SJSA1 (cell line): ENCODE measurements at places on chromosomes 3 and 15. TPM values are rescaled to one million over a fixed set of nuclear protein-coding genes. Genes with fewer than 3 reads are reported as not detected.
A peak's percentile ranks its signal among the peaks of the same experiment; 100 is the strongest.

- no peaks in the 10 kb centered on the region; the same call in 1 of the 2 replicates for H3K27me3 ChIP-seq
- H3K4me1 ChIP-seq, result no peaks in the 10 kb centered on the region
- H3K27ac ChIP-seq, result no peak overlapping the region
- H3K4me3 ChIP-seq, result no peak overlapping the region
- DNase-seq, result no peak
- no peaks in the 10 kb centered on the region for H3K36me3 ChIP-seq
Measured at GRCh38 chr15:92288755-92289154, 104.9 kb upstream of the ST8SIA2 start.

DNA sequence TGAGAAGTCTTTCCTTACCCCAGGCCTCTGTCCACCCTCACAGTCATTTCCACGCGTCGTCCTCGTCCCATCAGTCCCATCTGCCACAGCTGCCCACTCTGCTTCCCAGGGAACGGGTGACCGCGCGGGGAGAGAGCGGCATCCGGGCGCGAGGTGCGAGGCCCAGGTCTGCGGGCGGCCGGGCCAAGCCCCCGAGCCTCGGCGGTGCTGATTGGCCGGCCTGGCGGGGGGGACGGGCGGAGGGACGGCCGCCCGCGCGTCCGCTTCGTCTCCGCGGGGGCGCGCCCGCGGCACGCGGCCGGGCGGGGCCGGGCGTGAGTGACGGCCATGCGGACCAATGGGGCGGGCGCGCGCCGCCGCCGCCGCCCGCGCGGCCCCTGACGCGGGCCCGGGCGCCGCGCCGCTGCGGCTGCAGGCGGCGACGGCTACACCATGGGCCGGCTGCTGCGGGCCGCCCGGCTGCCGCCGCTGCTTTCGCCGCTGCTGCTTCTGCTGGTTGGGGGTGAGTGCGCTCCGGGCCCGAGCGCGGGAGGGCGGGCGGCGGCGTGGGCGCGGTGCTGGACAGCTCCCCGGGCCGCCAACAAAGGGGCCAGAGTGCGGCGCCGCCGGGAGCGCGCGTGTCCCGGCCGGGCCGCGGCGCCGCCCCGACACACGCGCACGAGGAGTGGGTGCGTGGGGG, at the start of gene PODXL2:
Gene PODXL2, plus strand, starts transcription at position 398 of the 679 bp plus-strand sequence. Its CDS starts 35 bp downstream, at position 433.
- peak within 1 kb of the TSS; percentile 33 for H3K4me3 ChIP-seq
- DNase-seq, result no peak

DNA sequence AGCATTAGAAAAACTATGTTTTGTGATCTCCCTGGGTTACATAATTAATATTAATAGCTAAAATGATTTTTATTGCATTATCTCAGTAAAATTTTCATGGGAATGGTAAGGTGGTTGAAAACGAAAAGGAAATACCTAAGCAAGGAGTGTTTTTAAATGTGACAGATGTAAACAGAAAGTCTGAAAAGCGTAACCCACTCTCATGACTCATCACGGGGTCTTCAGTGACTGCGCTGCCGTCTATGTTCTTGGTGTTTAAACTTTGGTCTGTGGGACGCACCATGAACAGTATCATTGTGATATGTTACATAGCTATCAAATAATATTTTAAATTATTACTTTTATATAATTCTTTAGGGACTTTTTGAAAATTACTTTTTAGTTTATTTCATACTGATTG, 19.8 kb downstream of the LRCH3 start:
- no peak for DNase-seq
- peaks cover 35% of the 10 kb centered on the region for H3K4me1 ChIP-seq
- no peak overlapping the region for H3K27ac ChIP-seq
- no peaks in the 10 kb centered on the region for H3K36me3 ChIP-seq

DNA sequence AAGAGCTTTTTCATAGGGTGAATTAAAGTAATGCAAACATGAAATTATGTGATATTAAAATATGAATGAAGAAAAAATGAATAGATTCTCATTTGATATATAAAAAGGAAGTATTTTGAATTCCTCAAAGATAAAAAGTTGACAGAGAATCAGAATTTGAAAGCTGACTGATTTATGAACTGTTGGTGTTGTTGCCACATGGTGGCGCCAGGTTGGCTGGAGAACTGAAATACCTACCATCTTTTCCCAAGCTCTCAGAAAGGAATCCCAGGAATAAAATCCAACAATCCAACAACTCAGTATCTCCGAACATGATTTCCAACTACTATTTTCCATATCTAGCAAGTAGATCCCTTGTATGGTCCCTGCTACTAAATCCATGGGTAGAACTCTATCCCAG, 3.1 kb downstream of the MYRIP start:
- no peak overlapping the region for H3K27ac ChIP-seq
- DNase-seq, result no peak
- H3K4me1 ChIP-seq, result no peaks in the 10 kb centered on the region
- H3K4me3 ChIP-seq, result no peak overlapping the region
- no peaks in the 10 kb centered on the region for H3K36me3 ChIP-seq
- H3K27me3 ChIP-seq, result peaks cover 25% of the 10 kb centered on the region

DNA sequence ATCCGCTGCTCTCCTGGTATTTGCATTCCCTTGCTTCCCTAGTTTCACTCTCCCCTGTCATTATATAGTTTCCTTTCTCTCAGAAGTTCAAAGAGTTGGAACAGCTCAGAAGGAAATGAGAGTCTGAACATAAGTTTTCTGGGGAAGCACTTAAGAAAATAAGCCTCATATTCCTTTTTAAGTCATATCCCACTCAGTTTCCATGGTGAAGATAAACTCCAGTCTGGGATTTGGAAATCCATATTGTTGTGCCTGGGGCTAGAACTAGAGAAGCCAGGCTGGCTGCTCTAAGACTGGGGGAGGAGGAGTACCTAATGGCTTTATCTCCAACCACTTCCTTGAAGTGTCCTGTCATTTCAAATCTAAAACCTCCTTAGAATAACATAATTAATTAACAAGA, 134.2 kb upstream of the ALCAM start:
- H3K4me1 ChIP-seq, result no peaks in the 10 kb centered on the region
- H3K27ac ChIP-seq, result no peak overlapping the region
- H3K4me3 ChIP-seq, result no peak overlapping the region
- no peaks in the 10 kb centered on the region for H3K36me3 ChIP-seq
- no peaks in the 10 kb centered on the region for H3K27me3 ChIP-seq

DNA sequence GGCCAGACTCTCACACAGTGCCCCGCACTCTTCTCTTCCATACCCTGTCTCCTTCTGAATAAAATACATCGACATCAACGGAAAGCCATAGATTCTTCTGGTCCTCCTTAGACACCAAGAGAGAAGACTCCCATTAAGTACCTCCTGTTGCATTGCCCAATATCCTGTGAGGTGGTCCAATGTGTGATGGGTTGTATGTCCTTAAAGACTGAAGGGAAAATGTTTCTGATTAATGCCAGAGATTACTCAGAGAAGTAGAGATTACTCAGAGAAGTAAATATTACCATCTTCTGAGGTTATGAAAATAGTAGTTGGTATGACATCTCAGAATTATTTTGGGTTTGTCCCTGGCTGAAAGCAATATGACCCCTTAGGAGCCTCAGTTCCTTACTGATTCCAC, 60.8 kb upstream of the GALNT15 start:
- H3K36me3 ChIP-seq, result no peaks in the 10 kb centered on the region
- H3K4me3 ChIP-seq, result no peak overlapping the region
- H3K27ac ChIP-seq, result no peak overlapping the region; the same call in 1 of the 2 replicates

DNA sequence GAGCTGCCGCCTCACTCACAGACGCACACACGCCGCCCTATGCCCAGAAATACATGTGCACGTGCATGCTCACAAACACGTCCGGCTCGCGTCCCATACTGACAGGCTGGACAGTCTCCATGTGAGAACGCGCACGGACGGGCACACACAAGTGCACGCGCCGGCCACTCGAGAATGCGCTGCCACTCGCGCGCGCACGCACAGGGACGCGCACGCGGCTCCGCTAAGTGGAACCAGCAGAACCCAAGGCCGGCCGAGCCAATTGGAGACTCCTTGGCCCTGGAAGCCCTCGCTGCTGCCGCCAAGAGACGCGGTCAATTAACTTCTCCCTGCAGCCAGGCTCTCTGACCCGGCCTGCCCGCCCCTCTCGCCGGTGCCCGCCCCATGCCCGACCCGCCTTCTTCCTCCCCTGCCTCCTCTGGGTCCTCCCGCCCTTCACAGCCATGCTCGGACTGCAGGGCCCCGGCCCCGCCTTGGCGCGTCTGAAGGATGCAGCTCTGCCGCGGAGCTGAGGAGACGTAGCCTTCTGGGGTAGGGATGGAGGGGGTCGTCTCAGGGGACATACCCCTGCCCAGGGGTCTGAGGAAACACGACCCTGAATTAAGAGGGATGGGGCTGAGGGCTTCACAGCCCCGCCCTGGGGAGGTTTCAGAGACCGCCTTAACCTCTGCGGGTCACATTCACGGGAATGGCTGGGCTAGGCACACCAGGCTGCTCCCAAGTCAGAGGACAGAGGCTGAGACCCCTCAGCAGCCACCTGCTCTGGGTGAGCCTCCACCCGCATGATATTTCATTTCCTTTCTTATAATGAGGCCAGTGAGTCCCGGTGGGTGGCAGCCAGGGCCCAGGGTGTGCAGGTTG, 15.0 kb downstream of the PTH1R start:
- H3K4me1 ChIP-seq, result peaks cover 9% of the 10 kb centered on the region
- no peak overlapping the region for H3K27ac ChIP-seq
- DNase-seq, result peak; percentile 29

- DNase-seq, result peak; percentile 86
- H3K4me1 ChIP-seq, result peaks cover 17% of the 10 kb centered on the region
- no peaks in the 10 kb centered on the region for H3K27me3 ChIP-seq
- H3K27ac ChIP-seq, result peak overlapping the region; percentile 96
- H3K36me3 ChIP-seq, result peaks cover 26% of the 10 kb centered on the region
Measured at GRCh38 chr3:172040078-172040980, 951 bp downstream of the FNDC3B start.

The SLC6A11 gene
- 0.05 TPM in 1 of 2 replicates, not detected in the other for total RNA-seq

The ZNF620 gene
- 0.69 and 2.4 TPM in 2 replicates for total RNA-seq

The TWF2 gene
- total RNA-seq, result 61.1 and 66.5 TPM in 2 replicates

The RPL14 gene
- total RNA-seq, result 303 and 410 TPM in 2 replicates

The NR2E3 gene
- total RNA-seq, result not detected in 2 replicates

The COL6A5 gene
- not detected in 2 replicates for total RNA-seq

The TRA2B gene
- 157 and 210 TPM in 2 replicates for total RNA-seq
